Activated effector memory CD4-positive, alpha-beta T cell treated with anti-CD3 and anti-CD28 coated beads, Interleukin-2, amount 50 U/mL, for 16 hours (primary cell): ENCODE measurements at places on chromosomes 6 and 20.

GRCh38 chr6:92820601-92821000, 598.8 kb downstream of the EPHA7 start:
- no peak for DNase-seq

DNA sequence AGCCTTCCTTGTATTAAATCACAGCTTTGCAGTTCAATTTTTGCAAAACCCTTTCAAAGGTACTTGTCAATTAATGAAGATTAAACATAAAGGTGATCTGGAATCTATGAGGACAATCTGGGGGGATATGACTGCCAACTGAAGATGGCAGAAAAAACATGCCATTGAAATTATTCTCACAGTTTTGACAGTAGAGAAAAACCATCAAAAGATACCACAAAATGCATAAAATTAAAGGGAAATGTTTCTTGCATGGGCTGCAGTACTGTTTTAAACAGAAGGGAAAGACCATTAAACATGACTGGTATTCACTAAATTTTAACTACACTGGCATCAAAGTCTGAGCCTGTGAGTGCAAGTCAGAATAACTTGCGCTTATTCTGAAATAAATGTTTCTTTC, 194.2 kb downstream of the ATXN1 start:
- DNase-seq: no peak

- no peak for DNase-seq
Measured at GRCh38 chr6:30951907-30952469, 11.2 kb downstream of the MUCL3 start.

- no peak for DNase-seq
Measured at GRCh38 chr6:166046226-166046625, 121.4 kb downstream of the TBXT start.

DNA sequence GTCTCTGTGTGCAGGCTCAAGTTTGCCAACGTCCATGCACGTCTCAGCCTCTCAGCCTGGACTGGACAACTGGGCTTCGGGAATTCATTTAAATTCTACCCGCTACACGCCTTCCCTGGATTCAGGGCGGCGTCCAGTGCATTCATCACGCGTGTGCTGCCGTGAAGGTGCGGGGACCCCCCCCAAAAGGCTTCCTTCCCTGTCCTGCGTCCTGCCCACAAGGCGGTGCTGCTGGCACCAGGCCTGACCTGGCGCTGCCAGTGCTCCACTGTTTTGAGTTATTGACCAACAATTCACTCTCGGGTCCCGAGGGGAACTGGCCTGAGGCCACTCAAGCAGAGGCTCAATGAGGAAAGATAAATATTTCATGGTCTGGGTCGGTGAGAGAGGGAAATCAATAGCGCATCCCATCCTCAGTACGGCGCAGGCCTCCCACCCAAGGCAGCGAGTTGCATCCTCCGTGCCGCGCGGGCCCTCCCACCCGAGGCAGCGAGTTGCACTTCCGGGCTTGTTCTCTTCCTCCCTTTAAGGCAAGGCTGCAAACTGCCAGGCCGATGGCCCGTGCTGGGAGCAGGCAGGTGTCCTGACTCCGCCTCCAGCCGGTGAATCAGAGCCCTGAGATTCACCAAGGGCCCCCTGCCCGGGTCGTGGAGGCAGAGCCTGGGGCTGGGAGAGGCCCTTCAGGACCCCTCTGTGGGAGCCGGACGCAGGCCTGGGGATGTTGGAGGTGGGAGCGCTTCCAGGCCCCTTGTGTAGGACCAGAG, 22.8 kb upstream of the BHLHE23 start:
- no peak for DNase-seq

GRCh38 chr20:53411891-53412290, 181.7 kb downstream of the ZNF217 start:
- no peak for DNase-seq

DNA sequence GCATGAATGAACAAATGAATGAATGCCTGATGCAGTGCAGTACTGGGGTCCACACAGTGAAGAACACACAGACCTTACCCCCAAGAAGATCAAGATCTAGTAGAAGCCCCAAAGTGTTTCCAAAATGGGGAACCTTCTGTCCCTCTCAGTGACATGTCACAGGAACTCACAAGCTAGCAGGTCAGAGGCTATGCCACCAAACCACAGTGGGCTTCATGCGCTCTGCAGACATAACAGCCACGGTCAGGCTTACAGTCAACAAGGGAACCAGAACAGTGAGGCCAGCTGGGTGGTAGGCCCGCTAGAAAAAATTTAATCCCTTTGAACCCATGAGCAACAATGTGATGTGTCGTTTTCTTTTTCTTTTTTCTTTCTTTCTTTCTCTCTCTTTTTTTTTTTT, 20.2 kb upstream of the ARFGEF2 start:
- DNase-seq: no peak

DNA sequence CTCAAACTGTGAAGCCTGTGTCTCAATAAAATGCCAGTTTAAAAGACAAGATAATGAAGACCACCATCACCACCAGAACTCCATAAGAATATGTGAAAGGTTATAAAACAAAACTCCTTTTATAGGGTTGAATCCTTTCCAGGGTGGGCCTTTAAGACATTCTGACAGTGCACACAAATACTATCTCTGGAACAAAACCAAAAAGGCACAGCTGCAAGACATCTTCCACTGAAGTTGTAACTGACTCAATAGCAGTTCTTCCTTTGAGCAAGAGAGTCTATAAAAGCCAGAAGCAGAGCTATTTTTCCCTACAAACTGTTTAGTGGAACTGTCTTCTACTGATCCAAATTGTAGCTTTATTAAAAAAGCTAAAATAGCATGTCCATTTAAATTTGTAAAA, 81.6 kb downstream of the EPB41L2 start:
- no peak for DNase-seq

GRCh38 chr20:59068534-59068933, 25.9 kb upstream of the PRELID3B start:
- DNase-seq: no peak

DNA sequence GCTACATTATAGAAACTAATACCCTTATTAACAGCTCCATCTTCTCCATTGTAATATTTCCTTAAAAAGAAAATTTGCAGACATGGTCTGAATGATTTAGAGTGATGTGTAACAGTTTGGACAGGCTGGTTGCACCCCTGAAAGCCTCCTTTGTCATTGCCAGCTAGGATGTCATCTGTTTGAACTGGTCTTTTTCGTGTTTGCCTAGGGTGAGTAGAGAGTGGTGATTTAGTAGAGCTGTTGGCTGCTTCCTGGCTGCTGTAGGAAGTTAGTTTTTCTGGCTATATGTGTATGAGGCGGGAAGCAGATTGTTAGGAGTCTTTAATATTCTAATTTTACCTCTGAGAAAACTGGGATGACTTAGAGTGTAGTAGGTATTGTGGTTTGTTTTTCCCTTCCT, 101.1 kb downstream of the ZFAND3 start:
- DNase-seq: no peak

DNA sequence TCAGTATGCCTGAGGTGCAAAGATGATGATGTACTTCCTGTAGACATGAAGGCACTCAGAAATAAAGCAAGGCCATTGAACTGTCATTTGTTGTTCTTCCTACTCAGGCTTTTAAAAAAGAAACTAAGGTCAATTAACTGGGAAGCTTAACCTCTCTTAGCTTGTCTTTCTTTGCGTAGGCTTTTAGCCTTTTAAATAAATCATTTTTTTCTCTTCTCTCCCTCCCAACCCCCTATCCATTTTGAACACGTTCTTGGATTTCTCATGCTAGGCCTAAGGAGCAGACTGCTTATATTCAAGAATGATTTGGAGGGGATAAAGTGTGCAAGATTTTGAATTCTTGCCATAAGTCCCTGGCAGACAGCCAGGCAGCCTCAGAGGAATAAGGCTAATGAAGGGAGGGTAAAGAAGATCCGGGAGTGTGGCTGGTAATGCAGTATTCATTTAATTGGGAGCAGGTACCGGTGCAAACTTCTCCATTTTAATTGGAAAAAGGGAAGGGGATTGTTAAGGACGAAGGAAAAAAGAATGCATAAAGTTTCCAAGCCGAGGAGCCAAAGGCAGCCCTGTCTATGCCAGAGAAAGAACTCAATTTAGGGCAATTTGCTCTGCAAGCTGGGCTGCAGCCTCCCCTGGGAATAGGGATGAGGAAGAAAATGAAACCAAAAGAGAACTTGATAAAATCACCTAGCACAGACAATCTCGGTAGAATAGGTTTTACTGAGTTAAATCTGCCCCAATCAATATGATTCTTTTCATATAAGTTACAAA, 343.8 kb upstream of the MMS22L start:
- DNase-seq: no peak

- no peak for DNase-seq
Measured at GRCh38 chr6:1547785-1548184, 61.9 kb upstream of the FOXC1 start.

- DNase-seq: no peak
Measured at GRCh38 chr20:64176551-64176950, 12.3 kb downstream of the MYT1 start.

- DNase-seq: no peak
Measured at GRCh38 chr6:134564705-134565104, 246.8 kb upstream of the SGK1 start.

- DNase-seq: peak; percentile 38
Measured at GRCh38 chr20:40961686-40962640, 66.7 kb upstream of the TOP1 start.

DNA sequence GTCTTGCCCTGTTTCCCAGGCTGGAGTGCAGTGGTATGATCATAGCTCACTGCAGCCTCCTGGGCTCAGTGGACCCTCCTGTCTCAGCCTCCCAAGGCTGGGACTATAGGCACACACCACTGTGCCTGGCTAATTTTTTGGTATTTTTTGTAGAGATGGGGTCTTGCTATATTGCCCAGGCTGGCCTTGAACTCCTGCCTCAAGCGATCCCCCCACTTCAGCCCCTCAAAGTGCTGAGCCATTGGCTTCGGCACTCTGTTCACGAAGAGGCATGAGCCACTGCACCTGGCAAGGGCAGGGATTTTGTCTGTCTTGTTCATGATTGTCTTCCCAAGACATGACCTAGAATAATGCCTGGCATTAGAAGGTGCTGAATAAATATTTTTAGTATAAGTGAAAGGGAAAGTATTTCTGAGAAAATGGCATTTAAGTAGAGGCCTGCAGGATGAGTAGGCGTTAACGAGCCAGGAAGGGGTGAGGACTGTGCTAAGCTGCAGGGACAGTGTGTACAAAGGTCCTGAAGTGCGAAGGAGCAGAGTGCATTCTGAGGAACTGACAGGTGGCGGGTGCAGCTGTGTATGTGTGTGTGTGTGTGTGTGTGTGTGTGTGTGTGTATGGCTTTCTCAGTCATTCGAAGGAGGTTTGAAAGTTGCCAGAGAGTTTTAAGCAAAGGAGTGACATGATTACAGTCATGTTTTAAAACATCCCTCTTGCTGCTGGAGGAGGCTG, 43.0 kb downstream of the VEGFA start:
- DNase-seq: no peak

GRCh38 chr6:53309059-53309900, 39.5 kb downstream of the ELOVL5 start:
- no peak for DNase-seq

- no peak for DNase-seq
Measured at GRCh38 chr20:51968151-51968550, 165.8 kb upstream of the SALL4 start.
